ENCODE measurements at places on chromosomes 4 and X.

GRCh38 chrX:4091046-4091760 is 377.8 kb upstream of the PRKX start:
- DNase-seq, result no peak

DNA sequence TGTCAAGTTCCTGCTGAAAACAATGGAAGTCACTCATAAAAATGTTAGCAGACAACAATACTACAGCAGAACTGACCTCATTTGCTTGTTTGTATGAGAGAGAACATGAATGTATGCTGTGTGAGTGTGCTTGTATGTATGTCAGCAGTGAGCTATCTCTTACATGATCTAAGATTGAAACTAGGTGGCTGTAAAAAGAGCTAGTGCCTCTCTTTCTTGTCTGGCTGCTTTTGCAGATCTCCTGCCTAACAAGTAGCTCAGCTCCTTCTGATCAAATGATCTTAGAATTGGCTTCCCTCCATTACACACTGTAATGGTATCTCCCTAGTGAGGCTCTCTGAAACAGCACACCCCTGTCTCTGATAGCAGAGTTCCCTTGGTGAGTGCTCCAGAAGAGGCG is 20.7 kb downstream of the PAK3 start:
- DNase-seq, result no peak

- no peak for DNase-seq
Observed at GRCh38 chrX:73916489-73916888, 353.5 kb downstream of the CHIC1 start.

- DNase-seq, result no peak
Observed at GRCh38 chr4:183960962-183961541, 55.9 kb downstream of the STOX2 start.

DNA sequence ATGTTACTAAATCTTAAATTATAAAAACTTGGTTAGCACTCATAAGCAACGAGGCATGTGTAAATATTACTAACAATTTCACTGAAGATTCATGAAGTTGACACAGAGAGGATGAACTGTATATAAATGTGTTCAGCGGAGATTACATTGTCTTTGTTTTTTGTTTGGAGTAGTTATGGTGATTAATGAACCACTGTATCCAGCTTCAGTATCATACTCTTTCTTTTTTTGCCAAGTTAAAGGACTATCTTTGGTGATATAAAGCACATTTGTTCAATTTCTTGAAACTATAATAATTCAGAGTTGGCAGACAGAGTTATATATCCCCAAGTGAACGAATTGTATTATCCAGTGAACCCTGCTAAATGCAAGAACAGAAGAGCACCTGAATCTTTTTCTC is 497.6 kb downstream of the CCSER1 start:
- no peak for DNase-seq

- DNase-seq, result no peak
Observed at GRCh38 chrX:68115371-68115770, 317.9 kb downstream of the OPHN1 start.

DNA sequence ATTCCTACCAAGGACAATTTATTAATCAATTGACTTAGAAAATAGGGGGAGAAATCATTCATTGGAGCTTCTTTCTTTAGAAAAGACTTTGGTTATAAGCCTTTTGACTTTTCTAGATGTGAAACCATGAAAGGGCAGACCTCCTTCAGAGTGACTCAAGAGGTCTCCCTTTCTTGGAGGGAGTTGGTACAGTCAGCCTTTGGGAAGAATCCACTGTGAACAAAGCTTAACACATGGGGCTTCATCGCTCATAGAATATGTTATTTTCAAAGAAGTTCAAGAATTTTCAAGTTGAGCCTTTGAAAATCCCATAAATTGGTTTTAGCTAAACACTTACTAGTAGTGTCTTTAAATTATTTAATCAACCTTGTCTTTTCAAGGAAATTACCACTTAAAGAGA is 28.0 kb downstream of the RIPPLY1 start:
- no peak for DNase-seq

GRCh38 chr4:8922481-8922880 is 50.8 kb upstream of the HMX1 start:
- DNase-seq, result no peak

DNA sequence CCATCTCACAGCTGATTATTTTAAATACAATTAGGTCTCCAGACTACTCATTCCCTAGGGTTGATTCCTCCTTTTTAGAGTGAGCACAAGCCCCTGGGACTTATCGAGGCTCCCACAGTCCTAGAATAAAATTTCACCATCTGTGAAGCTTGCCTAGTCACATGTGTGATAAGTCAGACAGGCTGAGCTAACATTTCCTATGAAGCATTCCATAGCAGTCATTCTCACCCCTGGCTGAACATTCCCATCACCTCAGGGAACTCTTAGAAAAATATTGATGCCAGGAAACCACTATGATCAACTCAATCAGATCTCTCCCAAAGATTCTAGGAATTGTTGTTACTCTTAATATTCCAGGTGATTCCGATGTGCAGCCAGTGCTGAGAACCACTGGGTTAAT is 37.7 kb downstream of the ARHGEF9 start:
- DNase-seq, result no peak

DNA sequence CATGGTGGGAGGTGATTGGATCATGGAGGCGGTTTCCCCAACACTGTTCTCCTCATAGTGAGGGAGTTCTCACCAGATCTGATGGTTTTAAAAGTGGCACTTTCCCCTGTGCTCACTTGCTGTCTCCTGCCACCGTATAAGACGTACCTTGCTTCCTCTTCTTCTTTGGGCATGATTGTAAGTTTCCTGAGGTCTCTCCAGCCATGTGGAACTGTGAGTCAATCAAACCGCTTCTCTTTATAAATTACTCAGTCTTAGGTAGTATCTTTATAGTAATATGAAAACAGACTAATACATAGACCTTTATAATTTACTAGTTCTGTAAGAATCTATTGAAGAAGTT is 82.5 kb upstream of the PITX2 start:
- no peak for DNase-seq

GRCh38 chr4:128449251-128449650 is 161.6 kb upstream of the PGRMC2 start:
- no peak for DNase-seq

DNA sequence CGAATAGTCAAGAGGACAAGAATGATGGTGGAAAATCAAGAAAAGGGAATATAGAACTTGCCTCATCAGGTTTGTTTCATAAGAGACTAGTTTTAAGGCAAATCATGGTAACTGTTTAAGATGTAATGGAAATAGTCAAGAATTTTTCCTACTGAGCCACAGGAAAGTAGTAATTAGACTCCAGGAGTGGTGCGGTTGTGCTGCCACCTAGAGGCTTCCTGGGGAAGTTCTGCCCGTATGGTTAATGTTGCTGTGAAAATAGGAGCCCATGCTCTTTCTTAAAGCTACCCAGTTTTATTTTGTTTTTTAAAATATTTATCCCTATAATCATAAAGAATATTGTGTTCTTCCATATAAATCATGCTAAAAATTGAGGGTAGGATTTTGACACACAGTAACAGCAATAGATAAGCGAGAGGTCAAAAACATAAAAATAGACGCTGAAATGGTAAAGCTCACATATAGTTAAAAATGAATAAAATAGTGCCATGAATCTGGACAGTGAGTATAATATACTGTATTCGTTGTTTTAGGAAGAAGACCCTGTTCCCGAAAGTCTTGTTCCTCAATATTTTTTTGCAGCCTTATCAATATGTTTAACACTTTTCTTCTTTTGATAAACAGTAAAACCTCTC is 87.0 kb downstream of the PHOX2B start:
- DNase-seq, result no peak

GRCh38 chrX:2408856-2409255 is 91.9 kb downstream of the DHRSX start:
- DNase-seq, result no peak

DNA sequence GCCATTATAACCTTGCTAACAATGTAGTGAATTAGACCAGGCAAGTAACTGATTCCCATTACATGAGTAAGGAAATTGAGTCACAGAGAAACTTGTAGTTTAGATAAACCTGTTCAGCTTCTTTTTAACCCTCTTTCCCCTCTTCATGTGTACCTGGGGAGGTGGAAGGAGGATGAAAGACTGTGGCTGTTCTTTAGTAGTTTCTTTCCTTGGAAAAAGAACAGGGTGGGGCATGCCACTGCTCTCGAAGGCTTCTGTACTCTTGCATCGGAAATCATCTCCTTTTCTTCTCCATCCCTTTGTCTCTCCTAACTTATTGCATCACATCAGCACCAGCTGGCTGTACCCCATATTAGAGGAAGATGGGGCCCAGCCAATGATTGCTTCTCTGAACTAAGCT is 171.4 kb downstream of the PPARGC1A start:
- no peak for DNase-seq

GRCh38 chrX:134760650-134761049 is 102.4 kb upstream of the PLAC1 start:
- DNase-seq, result no peak

DNA sequence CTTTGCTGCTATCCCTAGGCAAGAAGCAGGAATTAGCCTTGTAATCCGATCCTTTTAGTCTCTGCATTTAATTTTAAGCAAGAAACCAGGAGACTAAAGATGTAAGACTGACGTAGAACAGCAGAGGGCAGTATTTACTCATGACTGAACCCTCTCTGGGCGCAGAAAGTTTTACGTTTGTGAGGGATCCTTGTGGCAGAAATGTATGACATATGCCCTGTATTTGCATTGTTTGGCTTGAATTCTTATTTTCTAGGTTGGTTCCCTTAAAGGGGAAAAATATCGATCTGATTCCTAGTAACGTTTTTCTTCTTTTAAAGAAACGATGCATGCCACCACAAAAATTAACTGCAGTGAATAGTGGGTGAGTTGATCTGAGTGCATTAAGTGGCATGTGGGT is 1.3 kb upstream of the FAT4 start:
- DNase-seq, result no peak

GRCh38 chr4:10302096-10302495 is 155.1 kb downstream of the ZNF518B start:
- no peak for DNase-seq

GRCh38 chr4:40630335-40631021 is 814 bp upstream of the RBM47 start:
- no peak for DNase-seq

DNA sequence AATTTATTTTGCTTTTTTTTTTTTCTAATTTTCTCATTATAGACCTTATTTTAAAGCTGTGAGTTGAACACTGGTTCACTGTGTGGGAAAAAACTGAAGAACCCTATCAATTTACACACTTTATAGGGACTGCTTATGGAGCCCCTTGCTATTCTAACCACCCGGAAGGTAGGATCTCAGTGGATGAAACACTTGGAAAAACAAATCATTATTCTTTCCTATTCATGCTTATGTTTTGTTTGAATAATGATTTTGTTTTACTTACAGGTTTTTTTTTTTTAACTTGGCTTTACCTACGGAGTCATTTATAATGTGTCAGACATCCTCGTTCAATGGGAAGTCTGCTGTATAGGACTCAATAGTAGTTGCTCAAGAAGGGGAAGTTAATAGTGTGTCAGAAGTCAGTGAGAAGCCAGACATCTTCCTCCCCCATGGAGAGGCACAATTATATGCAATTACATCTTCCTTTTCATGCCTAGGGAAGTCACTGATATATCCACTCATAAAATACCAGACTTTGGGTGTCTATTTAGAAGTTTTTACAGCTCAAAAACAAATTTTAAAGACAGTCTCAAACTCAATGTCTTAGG is 113.2 kb downstream of the ARSF start:
- no peak for DNase-seq

- DNase-seq, result peak; percentile 4
Observed at GRCh38 chr4:87150498-87151261, 69.7 kb downstream of the KLHL8 start.

DNA sequence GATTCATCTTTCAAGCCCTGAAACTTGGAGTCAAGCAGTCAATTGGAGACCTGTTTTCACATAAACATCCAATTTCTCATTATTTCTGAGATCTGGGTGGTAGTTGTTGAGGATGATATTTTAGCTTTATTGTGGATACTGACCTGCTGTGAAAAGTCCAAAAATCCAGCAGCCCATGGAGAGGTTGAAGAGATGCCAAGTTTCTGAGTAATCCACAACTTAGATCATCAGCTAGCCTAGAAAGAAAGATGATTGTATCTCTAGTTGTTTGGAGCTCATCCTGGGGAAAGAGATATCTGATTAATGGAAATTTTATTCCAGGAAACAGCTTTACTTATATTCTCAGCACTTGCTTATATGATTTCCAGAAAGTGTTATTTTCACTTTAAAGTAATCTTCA is 48.6 kb upstream of the DCX start:
- DNase-seq, result no peak

DNA sequence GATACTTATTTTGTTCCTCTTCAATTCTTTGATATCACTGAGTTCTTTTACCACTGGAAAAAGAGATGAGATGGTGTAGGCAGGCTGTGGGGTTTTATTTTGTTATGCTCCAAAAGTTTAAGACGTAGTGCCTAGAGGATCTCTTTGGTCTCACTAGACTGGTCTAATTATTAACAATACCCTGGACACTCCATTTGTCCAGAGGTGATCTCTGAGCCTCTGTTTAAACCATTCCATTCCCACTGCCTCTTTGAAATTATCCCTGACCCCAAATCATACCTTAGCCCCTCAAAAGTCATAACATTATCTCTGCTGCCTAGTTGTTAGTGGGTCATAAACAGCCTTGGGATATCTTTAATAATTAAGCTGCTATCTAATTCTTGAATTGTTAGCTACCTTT is 24.2 kb downstream of the SMPX start:
- no peak for DNase-seq

GRCh38 chr4:108036213-108036612 is 46.5 kb downstream of the HADH start:
- peak; percentile 31 for DNase-seq

GRCh38 chrX:38868321-38868720 is 67.1 kb downstream of the MID1IP1 start:
- no peak for DNase-seq

DNA sequence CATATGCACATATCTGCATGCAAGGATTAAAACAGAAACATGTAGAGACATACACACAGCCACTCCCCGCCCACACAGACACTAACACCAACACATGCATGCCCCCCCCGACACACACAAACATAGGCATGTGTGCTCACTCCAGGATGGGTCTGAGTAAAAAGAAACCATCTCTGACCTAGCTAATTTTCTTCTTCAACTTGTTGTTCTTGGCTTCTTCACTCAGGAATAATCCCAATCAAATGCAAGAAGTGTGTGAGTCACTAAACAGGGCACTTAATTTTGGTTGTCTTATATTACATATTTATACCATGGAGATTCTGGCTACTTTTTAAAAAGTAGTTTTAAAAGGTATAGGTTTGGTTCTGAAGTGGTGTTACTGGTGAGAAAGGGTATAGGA is 28.3 kb downstream of the ENOX2 start:
- no peak for DNase-seq

- no peak for DNase-seq
Observed at GRCh38 chr4:38213083-38213805, 253.0 kb downstream of the PTTG2 start.

DNA sequence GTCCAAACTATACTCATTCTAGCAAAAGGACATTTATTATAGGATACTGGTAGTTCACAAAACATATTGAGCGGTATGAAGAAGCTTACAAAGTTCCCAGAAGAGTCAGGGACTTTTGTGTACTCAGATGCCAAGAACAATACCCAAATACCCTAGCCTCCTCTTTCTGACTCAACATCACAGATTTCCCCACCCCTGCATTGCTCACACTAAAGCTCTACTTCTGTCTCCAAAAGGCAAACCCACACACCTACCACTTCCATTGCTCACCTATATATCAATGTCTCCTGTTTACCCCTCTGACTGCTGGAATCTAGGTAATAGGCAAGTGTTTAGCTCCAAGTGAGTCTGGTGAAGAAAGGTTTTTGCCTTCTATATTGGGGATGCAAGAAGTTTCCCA is 100.7 kb upstream of the HCCS start:
- no peak for DNase-seq

- DNase-seq, result no peak
Observed at GRCh38 chr4:93061826-93062225, 758.1 kb downstream of the GRID2 start.

- DNase-seq, result no peak
Observed at GRCh38 chrX:42976746-42977366, 198.9 kb upstream of the PPP1R2C start.
